Naive B cell (primary cell): ENCODE measurements at places on chromosomes 6 and 20.
A peak's percentile ranks its signal among the peaks of the same experiment; 100 is the strongest.

DNA sequence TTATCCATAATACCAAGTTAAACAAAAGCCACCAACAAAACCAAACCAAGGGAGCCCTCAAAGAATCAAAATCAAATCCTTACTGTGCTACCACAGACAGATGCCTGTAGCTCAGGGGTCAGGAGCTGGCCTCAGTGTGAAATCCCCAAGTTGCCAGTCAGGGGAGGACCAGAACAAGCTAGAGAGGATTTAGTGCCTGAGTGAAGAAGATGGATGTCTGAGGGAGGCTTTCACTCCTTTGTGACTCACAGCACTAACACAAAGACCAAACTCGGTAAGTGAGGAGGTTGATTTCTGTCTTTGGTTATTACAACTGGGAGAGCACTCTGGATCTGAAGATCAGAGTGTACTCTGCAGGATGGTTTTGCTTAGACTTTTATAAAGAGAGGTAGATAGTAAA is 189.9 kb upstream of the ZNF184 start:
- no peak for DNase-seq

DNA sequence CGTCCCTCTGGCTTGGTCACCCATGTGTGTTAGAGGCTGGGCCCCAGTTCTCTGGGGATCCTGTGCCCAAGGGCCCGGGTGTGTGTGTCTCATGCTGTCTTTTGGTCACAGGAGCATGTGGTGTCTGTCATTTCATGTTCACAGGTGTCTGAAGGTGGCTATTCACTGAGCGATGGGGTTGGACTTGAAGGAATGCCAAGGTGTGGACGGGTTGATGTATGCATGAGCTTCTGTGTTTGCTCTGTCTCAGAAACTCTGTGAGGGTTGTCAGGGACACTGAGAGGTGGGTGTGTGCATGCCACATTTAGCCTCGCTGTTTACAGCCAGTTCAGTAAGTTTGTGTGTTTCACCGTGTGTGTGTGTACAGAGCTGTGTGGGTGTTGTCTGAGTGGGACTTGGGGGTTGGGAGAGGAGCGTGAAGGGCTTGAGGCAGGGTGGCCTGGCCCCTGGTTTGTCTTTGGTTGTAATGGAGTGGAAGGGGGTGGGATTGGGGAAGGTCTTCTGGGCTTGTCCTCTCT is 1.2 kb downstream of the DDR1 start:
- no peak for DNase-seq

GRCh38 chr20:20812136-20812535 is 99.7 kb upstream of the RALGAPA2 start:
- no peak for DNase-seq

DNA sequence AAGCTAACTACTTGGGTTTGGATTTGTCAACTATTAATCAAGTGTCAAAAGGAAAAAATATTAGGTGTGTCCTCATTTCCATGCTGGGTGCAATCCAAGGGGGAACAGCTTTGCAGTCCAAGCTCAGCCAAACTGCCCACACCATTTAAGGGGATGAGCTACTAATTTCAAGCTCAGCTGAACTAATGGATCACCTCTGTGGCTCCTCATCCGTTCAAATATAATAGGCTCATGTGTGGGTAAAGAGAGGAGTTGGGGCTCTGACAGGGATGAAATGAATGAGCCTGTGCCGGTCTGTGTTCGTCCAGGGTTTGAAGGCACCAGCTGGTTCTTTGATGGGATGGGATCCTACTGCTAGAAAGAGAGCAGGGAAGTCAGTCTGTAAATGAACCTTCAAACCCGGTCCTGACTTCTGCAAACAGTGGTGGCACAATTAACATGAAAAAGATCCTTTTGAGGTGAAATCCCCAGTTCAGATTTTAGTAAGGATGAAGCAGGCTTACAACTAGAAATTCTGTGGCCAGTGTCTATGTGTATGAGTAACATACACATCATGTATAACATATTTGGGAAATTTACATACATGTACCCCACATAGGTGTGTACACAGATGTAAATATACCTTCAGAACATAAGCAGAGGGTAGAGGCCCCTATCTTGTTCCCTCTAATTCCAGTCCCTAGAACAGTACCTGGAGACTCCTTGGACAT is 41.9 kb downstream of the TTI1 start:
- DNase-seq, result no peak

DNA sequence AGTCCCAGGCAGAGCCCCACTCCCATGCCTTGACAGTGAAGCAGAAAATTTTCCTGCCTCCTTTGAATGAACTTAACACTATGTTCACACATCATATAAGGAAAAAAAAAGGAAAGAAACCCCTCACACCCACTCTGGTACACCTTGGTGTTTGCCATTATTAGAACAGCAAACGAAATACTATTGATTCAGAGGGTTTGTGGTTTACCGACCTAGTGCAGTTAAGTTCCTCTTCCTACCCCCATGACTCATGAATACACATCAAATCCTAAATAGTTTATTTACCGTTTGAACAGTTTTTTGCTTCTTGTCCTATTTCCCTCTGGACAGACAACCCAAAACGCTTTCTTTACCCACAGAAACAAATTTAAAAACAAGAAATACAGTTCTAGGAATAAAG is 237.7 kb downstream of the FOXA2 start:
- DNase-seq, result no peak

GRCh38 chr20:1005452-1006027 is 3.4 kb upstream of the RSPO4 start:
- DNase-seq, result peak; percentile 16

DNA sequence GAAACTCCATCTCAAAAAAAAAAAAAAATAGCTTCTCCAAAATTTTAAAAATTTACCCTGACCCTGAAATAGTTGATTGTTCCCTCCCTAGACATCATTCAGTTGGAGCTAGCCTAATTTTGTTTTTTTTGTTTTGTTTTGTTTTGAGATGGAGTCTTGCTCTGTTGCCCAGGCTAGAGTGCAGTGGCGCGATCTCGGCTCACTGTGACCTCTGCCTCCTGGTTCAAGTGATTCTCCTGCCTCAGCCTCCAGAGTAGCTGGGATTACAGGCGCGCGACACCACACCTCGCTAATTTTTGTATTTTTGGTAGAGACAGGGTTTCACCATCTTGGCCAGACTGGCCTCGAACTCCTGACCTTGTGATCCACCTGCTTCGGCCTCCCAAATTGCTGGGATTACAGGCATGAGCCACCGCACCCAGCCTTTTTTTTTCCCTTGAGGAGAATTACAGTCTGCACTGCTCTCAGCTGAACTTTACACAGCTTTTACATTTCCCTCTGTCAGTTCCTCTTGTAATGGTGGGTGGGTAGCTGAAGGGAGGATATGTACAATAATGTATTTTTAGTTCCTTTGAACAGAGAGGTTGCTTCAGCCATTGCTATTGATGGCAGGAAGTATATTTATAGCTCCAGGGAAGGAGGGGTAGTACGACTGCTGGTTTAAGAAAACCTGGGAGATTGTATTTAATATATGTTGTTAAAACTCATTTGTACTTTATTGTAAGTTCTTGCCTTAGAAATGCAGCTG is 27.7 kb downstream of the PTPRA start:
- peak; percentile 11 for DNase-seq

GRCh38 chr20:25250508-25250907 is 2.6 kb downstream of the PYGB start:
- DNase-seq, result no peak

DNA sequence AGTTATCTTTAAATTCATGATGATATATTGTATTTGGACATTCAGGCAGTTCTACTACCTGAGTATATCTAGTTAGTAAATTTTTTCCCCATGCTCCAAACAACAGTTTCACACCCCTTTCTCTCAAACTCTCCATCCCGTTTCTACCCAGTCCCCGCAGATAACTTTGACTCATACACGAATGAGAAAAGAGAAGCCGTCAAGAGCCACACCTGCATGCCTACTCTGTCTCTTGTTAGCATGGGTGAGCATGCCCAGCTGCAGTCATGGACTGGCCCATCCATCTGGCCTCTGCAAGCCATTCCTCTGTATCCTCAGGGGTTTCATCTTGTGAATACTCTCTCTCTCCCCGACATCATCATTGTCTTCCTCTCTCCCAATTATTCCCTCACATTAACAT is 41.5 kb downstream of the MYB start:
- no peak for DNase-seq

DNA sequence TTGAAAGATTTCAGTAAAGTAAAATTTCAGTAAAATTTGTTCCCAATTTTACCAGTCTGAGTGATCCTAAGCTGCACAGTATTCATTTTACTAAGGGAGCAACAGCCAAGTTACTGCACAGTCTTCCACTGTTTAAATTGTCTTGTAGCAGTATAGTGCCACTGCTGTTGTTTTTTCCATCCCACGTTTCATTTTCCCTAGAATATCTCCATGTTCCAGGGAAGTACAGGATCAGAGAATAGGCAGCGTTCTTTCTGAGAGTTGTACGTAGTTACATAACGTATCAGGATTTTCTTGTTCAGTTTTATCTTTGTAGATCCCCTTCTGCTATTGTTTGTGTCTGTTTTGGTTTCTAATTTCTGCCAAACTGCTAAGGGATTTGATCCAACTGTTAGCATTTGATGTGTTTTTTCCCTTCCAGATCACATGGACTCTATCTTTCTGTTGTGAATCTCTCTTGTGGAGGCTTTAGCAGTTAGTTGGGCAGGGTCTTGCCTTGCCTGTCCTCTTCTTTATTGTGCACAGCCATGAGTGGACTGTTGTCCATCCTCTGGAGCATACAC is 38.4 kb downstream of the BCKDHB start:
- no peak for DNase-seq

DNA sequence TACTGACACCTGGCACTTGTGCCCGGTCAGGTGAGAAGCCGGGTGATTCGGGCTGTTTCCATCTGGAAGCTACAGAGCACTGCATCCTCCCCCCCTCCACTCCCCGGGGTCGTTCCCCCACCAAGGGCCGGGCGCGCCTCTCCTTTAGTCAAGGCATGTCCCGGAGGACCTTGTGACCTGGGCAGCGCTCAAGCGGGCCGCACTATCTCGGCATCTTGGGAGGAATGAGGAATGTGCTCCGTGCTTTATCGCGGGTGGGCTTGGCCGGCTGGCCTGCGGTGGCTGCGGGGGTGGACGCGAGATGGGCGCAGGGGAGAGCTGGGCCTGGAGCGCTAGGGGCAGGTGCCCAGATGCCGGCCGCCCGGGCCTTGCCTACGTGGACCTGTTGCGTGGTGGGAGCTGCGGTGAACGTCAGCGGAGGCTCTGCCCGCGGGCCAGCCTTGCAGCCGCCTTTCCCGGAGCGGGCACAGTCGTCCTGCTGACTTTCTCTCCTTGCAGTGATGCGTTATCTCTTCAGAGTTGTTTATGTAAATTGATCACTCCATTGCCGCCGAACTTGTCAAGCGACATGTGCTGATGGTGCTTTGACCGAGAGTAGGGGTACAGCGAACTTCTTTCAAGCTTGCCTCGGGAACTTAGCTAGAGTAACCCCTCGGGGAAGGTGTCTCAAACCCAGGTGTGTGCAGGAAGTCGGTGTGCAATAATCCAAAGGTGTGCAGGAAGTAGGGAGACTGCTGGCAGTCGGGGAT is 1.1 kb downstream of the LRRC1 start:
- DNase-seq, result peak; percentile 28

- DNase-seq, result no peak
These were observed 11.5 kb downstream of the TAAR2 start for GRCh38 chr6:132612449-132613108.

- DNase-seq, result no peak
These were observed 60.4 kb upstream of the QKI start for GRCh38 chr6:163354085-163354484.

DNA sequence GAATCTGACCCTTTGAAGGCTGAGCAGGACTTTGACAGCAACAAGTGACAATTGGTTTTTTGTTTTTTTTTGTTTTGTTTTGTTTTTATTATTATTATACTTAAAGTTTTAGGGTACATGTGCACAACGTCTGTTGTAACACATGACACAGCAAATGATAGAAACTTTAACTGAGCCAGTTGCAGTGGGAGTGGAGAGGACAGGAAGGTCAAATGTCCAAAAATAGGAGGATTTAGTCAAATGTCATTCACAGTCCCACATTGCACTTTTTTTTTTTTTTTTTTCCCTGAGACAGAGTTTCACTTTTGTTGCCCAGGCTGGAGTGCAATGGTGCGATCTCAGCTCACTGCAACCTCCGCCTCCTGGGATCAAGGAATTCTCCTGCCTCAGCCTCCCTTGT is 223.0 kb downstream of the HIVEP2 start:
- DNase-seq, result no peak

- no peak for DNase-seq
These were observed 14.2 kb downstream of the HEBP2 start for GRCh38 chr6:138418118-138418742.

DNA sequence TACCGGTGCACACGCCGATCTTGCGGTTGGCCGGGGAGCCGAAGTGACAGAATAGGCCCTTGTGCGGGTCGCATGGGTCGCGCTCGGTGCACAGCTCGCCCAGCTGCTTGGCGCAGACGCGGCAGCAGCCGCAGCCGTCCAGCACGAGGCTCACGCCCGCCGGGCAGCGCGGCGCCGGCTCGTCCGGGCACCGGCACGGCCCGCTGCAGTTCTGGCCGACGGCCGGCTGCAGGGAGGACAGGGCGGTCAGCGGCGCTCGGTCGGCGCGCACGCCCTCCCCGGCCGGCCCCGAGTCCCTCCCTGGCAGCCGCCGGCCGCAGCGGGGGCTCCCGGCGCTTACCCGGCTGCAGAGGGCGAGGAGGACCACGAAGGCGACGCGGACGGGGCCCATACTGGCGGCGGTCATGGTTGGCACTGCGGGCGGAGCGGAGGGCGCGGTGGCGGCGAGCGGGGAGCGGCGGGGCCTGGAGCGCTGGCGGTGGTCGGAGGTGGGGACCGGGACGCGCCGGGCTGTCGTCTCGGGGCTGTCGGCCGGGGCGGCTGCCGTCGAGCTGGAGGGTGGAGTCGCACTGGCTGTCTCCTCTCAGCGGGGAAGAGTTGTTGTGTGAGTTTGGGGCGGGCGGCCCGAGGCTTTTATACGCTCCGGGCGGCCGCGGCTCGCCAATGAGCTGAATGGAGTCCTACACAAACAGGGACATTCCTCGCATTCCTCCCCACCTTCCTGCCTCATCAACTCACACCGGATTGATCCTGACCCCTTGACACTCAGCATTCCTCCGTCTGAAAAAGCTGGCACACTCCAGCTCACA is at the start of gene CCN2:
TSS of gene CCN2 (minus strand) at position 606 of the 809 bp plus-strand sequence. CDS start at position 406, 200 bp downstream.
- peak; percentile 29 for DNase-seq

DNA sequence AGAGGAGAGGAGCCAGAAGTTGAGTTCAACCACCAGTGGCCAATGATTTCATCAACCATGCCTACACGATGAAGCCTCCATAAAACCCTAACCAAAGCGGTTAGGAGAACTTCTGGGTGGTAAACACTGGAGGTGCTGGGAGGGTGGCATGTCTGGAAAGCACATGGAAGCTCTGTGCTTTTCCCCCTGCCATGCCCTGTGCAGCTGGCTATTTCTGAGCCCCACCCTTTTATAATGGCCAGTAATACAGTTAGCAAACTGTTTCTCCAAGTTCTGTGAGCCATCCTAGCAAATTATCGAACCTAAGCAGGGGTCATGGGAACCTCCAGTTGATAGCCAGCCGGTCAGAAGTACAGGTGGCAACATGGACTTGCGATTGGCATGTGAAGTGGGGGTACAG is 147.8 kb upstream of the INSM1 start:
- DNase-seq, result no peak

GRCh38 chr6:10382322-10382721 is 32.6 kb downstream of the TFAP2A start:
- DNase-seq, result no peak
